ENCODE measurements at places on chromosomes 3 and 15.

GRCh38 chr15:48722764-48723661 is 77.5 kb upstream of the FBN1 start:
- DNase-seq = no peak

DNA sequence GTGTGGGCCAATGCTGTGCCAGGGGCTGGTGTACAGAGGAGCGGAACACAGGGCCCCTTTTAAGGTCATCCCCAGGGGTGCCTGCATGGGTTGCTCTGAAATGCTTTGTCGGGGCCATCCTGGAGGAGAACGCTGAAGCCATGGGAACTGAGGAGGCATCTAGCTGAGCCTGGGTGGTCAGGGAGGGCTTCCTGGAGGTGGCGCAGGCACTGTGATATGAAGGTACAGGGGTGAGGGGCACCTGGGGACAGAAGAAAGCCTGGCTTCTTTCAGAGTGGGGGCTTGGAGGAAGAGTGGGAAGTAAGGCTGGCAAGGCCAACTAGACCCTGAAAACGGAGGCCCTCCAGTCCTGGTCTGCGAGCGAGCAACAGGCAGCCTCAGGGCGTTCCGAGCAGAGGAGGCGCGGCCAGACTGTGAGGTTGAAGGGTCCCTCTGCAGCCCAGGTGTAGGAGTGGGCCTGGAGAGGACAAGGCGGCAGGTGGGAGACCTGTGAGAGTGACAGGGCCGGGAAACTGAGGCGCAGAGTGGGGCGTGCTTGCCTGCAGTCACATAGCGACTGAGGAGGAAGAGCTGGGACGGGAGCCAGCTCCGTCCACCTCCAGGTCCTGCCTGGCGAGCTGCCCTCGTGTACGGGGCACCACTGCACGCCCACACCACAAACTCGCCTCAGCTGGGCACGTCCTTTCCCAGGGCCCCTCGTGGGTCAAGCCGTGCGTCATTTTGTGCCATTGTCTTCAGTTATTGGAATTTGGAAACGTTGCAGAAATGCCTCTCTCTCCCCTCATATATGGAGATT is 4.1 kb downstream of the FBLN2 start:
- no peak for DNase-seq

DNA sequence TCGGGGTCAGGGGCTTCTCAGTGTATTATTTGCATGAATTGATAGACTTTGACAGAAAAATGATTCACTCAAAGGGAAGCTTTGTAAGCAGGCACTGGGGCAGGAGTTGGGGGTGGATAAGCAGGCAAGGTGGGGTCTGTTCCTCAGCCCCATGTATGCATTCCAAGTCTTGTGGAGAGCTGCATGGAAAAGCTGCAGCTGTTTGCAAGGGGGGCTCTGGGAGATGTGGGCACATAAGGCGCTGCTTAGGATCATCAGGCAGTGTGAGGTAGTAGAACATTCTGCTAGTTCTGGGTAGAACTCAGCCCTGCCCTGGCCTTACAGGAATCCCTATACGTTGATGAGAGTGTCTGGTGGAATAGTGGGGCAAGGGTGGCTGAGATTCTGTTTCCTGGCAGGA is 154.2 kb upstream of the LRIG1 start:
- DNase-seq = no peak

GRCh38 chr3:85533586-85533985 is 574.8 kb downstream of the CADM2 start:
- no peak for DNase-seq

DNA sequence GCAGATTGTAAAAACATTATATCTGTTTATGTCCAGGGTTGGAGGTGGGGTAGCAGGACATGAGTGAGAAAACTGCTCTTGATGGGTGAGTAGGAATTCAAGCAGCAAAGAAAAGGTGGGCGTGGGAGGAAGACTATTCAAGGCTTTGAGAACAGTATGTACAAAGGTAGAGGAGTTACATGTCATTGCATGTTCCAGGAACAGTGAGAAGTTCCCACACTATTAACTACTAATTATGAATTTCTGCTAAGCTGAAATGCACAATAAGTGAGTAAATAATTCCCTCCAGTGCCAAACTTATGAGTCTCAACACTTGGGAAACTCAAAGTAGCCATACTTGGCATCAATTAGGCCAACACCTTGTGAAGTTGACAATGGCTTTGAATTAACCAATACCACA is 80.1 kb downstream of the SRGAP3 start:
- no peak for DNase-seq

DNA sequence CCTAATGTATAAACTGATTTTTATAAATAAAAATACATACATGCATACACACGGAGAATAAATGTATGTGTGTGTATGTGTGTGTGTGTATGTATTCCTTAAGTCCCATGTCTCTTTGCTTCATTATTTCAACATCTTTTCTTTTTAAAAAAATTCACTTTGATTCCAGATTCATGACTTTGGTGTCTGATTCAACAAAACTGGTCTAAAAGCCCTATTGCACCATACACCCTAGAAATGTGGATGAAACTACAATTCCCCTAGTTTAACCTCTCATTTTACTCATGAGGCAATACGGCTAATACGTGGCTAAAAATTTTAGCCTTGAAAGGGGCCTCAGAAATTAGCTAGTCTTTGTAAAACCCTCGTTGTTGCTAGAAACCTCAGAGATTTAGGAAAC is 228.1 kb downstream of the ADAMTS9 start:
- no peak for DNase-seq

DNA sequence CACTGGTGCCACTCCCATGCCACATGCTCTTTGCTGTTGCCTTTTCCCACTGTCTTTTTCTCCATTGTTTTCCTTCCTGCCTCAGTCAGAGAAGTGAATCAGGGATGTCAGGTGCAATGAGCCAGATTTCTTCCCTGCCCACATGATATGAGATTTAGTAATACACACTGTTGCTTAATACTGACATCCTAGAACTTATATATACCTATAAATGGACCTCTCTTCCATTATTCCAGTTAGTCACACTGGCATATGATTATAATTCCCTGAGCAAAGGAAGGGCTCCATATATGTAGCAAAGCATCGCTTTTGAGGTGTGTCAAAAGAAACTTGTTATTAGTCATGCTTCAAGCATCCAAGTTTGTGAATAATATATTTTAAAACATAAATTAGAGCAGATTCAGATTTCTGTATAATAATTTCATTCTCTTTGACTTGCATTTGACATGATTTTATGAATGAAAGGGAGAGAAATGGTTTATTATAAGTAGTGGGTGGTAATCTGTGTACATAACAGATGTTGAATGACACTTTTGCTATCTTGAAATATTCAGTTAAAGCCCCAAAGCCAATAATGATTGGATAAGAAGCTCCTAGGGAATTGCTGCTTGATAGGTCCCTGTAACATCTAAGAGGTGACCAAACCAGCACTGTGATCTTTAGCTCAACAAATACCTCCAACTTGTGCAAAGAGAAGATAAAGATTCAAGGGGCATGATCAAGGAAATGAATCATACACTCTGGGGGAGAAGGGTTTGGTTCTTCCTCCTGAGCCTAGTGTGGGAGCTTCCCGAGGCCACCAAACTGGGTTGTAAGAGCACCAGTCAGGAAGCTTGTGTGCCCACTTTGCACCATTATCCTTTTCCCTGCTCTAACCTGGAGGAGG is 48.6 kb downstream of the CHST2 start:
- peak; percentile 13 for DNase-seq

DNA sequence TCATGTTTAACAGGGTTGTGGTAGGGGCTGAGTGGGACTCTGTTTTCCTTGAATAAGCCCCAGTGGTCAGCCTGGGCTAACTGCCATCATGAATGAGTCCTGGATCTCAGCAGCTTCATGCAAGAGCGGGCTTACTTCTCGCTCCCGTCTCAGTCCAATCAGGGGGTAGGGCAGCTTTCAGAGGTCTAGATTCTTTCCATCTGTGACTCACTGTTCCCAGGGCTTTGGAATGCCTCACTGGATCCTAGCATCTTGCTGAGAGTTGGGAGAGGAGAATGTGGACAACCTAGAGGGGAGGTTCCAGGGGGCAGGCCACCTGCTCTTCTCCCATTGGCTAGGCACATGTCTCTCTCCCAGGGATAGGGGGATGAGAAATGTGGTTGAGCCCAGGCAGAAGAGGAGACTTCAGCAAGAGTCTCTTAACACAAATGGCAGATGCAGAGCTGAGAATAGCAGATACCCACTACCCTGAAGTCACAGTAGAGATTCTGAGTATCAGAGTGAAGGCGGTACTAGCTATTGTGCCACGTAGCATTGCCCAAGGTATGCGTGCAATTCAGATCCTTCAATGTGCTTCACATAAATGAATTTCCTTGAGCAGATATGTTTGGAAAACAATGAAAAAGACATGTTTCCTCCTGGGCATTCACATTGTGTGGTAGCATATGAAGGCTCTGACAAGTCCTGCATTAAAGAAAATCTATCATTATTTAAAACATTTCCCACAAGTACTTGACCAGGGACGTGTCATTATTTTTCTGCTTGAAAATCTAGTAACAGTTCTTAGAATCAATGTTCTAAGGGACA is 257.7 kb upstream of the PROK2 start:
- no peak for DNase-seq

Measured in hematopoietic multipotent progenitor cell treated with erythropoietin and hydrocortisone succinate and interleukin-3 and kit ligand, for 15 days (in vitro differentiated cells).